ENCODE measurements at places on chromosomes 2 and 18.

- DNase-seq: no peak
Measured at GRCh38 chr2:208638059-208638458, 231.5 kb downstream of the PTH2R start.

DNA sequence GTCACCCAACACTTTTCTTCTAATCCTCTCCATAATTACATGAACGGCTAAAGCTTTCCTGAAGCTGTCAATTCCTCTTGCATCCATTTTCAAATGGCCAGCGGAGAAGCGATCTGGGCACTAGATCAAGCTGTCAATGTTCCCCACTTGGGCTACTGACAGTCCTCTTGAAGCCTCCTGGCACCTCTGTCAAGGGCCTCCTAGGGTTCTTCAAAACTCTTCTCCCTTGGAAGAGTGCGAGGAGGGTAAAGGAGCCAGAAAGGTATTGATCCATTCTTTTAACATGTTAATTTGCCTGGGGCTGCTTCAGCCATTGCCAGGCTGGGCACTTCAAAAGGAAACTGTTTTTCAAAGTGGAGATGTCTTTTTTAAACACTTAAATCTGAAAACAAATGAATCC is 19.8 kb downstream of the EPHA4 start:
- DNase-seq: no peak

- no peak for DNase-seq
Measured at GRCh38 chr2:210561475-210561874, 5.1 kb downstream of the CPS1 start.

DNA sequence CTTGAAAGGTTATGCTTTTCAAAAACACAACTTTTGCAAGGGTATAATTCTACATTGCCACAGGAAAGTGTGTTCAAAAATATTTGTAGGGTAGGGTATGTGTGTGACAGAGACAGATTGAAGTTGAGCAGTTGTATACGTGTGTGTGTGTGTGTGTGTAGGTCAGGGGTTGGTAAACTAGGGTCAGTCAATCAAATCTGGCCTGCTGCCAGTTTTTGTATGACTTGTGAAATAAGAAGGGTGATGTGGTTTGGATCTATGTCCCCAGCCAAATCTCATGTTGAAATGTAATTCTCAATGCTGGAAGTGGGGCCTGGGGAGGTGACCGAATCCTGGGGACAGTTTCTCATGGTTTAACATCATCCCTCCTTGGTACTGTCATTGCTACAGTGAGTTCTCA is 148.2 kb downstream of the CERS6 start:
- no peak for DNase-seq

DNA sequence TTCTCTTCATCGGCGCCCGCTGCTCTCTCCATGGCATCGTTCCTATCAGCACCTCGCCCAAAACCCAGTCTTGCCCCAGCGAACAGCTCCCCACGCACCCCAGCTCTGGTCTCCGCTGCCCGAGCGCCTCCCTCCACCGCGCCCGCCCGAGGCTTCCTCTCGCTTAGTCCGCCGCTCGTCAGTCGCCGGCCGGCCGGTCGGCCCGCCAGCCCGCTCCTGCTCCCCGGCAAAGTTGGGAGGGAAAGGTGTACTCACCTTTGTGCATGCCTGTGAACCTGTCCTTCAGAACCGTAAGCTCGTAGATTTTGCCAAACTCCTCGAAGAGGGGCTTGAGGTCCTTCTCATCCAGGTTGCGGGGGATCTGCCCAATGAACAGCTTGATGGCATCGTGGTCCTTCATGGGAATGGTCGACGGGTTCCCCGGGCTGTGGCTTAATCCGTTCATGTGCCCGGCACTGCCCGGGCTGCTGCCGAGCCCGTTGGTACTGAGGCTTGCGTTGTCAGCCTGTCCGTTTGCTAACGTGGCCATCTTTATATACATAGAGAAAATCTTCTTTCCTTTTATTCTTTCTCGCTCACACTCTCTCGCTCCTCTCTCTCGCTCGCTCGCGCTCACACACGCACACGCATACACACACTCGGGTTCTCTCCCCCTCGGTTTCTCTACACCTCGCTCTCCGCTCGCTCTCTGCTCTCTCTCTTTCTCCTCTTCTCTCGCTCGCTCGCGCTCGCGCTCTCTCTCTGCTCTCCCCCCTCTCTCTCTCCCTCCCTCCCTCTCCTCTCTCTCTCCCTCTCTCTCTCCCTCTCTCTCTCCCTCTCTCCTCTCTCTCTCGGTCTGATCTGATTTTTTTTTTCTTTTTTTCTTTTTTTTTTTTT is at the start of gene CELF4:
Gene CELF4 (minus strand): TSS at position 698 of the 876 bp plus-strand sequence.
- no peak for DNase-seq

GRCh38 chr2:98548920-98549818 is 59.1 kb downstream of the COA5 start:
- DNase-seq: no peak

GRCh38 chr2:71385012-71385411 is 53.4 kb downstream of the ZNF638 start:
- no peak for DNase-seq

DNA sequence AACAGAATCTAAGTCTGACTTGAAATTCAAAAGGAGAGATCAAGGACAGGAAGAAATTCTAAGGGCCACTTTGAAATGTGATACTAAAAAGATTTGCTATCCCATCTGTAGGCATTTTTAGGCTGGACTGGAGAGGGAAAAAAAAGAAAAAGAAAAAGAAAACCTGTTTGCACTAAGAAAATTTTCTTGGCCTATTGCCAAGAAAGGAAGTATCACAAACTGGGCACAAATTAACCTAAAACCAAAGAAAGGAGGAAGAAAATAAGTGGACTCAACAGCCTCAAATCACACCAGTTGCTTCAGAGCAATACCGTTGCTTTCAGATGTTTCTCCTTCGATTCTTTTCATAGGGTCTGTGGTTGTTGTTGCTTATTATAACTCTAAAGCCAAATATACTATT is 287.9 kb upstream of the VRK2 start:
- no peak for DNase-seq

DNA sequence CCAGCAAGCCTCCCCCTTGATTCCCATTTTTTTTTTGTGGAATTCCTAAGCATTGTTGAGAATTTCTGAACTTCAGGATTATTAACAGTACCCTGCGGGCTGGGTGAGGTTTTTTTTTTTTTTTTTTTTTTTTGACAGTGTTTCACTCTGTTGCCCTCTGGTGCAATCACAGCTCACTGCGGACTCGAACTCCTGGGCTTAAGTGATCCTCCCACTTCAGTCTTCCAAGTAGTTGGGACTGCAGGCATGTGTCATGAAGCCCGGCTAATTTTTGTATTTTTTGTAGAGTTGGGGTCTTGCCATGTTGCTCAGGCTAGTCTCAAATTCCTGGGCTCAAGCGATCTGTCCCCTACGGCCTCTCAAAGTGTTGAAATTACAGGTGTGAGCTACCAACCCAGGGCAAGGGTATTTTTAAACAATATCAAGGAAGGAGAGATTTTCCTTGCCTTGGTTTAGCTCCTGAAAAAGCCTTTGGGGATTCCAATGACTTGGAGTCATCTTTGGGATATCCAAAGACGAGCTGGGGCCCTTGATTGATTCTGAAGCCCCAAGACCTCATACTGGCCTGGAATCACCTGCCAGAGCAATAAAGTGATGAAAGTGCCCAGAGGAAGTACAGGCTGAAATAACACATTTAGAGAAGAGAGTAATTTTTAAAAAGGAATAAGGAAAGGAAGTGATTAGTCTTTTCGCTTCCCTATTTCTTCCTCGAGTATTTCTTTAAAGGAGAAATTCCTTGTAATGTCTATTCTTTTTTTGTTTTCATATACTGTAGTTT is 240.2 kb downstream of the TGIF1 start:
- DNase-seq: no peak

GRCh38 chr2:214946949-214947348 is 137.5 kb upstream of the BARD1 start:
- DNase-seq: no peak

DNA sequence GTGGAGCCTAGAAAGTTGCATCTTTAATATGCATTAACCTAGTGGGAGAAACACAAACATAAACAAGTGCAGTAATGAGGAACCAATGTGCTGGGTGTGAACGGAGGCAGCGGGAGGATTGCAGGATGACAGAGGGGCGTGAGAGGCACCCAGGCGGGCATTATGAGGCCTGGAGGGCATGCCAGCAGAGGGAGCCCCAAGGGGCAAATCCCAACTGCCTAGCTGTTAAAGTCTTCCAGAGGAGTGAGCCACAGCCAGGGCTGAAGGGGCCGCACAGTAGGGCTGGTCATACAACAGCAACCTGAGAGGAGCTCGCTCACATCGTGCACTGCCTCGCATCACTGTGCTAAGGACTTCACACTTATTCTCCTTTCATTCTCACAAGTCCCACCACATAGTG is 13.3 kb upstream of the PRELID3A start:
- peak; percentile 12 for DNase-seq

DNA sequence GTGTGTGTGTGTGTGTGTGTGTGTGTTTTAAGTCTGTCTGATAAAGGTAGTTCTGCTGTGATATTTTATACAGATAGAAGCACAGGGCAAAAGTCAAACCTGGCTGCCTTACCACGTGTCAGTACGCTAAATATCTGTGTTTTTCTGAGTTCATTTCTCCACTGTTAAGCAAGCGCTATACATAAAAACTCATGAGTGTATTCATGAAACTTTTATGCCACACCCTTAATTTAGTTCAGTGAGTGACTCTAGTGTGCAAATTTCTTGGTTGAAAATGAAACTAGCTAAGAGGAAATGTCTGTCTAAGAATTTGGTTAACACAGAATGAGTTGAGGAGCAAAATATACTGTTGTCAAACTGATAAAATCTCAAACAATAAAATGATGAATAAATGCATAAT is 11.2 kb downstream of the CASP10 start:
- peak; percentile 38 for DNase-seq

- peak; percentile 11 for DNase-seq
Measured at GRCh38 chr2:60882971-60883753, 1.8 kb downstream of the REL start.

- DNase-seq: no peak
Measured at GRCh38 chr18:56358608-56359280, 279.6 kb downstream of the TXNL1 start.

DNA sequence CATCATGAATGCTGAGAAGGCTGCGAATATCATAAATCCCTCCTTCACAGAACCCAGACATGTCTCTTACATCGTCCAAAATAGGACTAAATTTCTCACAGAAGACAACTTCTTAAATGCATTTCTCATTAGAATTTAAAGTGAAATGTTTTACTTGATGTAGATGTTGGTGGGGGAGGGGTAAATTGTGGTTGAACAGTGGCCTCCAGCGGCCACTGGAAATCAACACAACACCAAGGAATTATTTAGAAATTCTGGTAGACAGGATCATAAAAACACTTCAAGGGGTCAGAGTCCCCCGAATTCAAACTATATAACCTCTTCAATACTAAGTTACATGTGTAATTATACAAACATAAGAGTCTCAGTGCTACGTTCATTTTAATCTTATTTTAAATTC is 135.9 kb downstream of the ABCA12 start:
- no peak for DNase-seq

- no peak for DNase-seq
Measured at GRCh38 chr18:2050702-2051201, 520.6 kb downstream of the METTL4 start.

- DNase-seq: no peak
Measured at GRCh38 chr2:100344433-100344832, 22.1 kb upstream of the LONRF2 start.

GRCh38 chr2:150428641-150429040 is 58.8 kb downstream of the RND3 start:
- no peak for DNase-seq

- DNase-seq: no peak
Measured at GRCh38 chr2:221895366-221896121, 323.4 kb upstream of the EPHA4 start.

GRCh38 chr2:232444409-232445148 is 11.4 kb upstream of the ALPI start:
- peak; percentile 44 for DNase-seq

DNA sequence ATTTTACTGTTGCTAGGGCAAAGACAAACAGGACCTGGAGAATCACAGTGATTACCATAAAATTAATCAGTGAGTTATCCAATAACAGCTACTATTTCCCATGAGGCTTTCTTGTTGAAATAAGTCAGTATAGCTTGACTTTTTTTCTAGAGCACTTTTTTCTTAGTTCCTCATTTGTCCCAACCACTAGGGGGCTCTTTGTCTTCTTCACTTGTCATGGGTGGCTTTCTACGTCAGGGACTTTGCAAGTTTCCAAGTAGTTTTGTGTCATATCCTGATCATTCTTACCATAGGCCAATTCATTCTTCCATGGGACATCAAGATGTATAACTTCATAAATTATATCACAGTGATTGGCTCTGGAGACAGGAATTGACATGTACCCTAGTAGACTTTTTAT is 1019.6 kb upstream of the PIK3C3 start:
- DNase-seq: no peak

GRCh38 chr2:45793305-45793962 is 142.0 kb downstream of the PRKCE start:
- DNase-seq: no peak

- no peak for DNase-seq
Measured at GRCh38 chr18:79334496-79335233, 61.1 kb upstream of the NFATC1 start.

DNA sequence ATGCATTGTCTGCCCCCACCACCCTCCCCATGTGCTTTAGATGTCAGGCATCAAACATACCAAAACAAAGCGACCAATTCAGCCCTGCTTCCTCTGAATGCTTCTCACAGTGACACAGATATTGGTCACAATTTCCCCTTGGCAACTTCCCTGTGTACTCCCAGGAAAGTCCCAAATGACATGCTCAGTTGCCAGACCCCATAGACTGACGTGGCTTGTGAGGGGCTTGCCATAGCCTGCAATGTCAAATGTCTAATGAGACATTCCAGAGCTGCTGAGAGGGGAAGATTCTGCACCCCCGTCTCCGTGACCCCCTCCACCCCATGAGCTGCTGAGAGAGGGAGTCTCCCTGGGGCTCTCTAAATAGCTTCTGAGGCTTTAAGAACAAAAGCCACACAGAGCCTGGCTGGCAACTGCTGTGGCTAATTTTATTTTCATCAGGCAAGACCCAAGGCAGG is 47.3 kb downstream of the RFTN2 start:
- DNase-seq: no peak

DNA sequence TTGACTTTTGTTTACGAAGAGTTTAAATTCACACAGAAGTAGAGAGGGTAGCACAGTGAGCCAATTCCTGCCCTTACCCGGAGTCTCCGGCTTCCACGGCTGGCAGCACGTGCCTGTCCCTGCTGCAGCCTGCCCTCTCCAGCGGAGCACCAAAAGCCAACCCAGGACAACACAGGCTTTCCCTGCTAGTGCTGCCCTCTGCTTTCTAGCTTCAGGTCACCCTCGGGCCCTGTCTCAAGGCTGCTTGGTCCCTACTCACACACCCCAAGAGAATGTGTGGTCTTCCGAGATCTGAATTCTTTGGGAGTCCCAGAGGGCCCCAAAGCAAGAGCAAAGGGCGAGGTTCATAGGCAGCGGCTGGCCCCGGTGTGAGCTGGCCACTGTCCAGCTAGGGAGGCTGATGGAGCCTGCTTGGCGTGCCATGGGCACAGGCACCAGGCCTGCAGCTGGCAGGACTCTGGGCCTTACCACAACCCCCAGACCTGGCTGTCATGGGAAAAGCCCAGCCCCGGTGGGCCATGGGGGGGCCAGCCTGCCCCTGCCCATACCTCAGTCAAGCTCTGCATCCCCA is 7.0 kb upstream of the HS6ST1 start:
- DNase-seq: no peak
